ENCODE measurements at places on chromosomes 5 and 9.

DNA sequence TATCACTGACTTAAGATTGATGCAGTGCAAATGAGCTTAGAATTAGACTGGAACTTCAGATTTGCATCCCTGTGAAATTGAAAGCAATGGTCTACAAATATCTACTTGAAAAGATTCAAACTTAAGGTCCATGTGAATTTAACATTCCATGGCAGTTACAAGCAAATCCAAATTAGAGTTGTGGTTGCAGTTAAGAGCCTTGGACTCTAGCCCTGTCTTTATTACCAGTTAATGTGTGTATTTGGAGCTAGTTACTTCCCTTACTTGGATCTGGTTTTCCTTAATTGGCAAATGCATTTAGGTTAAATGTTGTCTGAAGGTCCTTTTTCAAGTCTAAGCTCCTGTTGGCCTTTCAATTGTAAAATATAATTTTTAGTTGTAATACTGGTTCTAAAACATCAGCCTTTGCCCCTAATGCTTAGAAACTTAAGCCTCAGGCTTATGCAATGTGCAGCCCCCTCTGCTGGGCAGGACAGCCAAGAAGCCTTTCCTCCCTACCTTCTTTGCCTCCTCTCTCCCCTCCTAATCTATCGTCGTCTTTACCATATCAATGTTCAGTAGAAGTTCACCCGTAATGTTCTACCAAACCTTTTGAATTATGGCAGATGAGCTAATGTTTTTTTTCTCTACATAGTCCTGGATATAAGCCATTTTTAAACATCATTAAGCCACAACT is 59.5 kb downstream of the ERMP1 start:
- no peak for DNase-seq

- DNase-seq: no peak
These were observed 361.2 kb upstream of the TARS1 start for GRCh38 chr5:33079548-33079947.

GRCh38 chr9:114883709-114884108 is 46.7 kb downstream of the TNFSF8 start:
- no peak for DNase-seq

DNA sequence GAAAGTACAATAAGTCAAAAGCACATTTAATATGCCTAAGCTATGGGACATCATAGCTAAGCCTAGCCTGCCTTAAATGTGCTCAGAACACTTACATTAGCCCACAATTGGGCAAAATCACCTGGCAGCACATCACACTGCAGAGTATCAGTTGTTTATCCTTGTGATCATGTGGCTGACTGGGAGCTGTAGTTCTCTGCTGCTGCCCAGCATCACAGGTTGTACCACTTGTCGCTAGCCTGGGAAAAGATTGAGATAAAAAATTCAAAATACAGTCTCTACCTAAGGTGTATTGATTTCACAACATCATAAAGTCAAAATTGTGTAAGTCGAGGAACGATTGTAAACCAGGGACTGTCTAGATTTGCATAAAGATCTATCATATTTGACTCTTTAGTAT is 58.6 kb downstream of the CAMK4 start:
- DNase-seq: no peak

DNA sequence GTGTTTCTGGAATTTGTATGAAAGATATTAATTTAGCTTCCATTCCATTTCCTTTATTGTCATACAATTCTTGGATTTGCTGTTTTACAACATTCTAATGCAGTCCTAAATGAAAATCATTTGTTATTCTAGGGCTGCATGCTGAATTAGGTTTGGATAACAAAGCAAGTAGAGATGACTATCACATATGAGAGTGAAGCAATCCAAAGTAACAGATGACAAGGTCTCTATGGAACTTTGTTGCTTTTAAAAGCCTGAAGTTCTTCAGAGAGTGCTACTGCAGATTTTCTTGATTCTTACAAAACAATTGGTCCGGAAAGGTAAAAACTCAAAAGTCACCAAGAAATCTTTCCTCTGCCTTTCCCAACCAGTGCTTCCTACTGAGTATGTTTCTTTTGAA is 56.9 kb upstream of the VCAN start:
- DNase-seq: no peak

DNA sequence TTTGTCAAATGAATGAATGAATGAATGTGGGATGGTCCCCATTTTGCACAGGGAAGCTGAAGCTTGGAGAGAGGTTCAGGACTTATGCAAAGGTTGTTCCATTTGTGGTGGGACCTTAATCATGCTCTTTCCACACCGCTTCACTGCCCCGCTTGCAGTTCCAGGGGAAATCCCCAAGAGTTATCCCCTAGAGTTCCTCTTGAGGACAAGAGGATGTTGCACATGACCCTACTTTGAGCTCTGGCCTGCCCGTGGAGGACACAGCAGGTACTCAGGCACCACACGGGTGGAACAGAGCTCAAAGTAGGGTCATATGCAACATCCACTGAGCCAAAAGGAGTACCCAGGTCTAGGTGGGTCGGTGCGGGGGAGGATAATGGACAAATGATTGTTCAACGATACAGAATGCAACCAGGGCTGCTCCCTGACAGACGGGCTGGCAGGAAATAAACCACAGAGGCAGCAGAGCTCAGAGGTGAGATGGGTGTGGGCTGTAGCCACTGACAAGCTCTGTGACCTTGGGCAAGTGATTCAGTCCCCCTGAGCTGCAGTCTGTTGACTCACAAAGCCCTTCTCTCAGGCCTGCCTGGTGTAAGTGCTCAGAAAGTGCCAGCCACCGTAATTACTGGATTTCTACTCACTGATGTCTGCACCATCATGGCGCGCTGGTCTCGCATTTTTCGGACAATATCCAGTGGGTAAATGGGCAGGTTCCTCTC is 60.3 kb upstream of the EPB41L4B start:
- DNase-seq: no peak

- DNase-seq: no peak
These were observed 1047.3 kb upstream of the SEMA6A start for GRCh38 chr5:117621921-117622320.

DNA sequence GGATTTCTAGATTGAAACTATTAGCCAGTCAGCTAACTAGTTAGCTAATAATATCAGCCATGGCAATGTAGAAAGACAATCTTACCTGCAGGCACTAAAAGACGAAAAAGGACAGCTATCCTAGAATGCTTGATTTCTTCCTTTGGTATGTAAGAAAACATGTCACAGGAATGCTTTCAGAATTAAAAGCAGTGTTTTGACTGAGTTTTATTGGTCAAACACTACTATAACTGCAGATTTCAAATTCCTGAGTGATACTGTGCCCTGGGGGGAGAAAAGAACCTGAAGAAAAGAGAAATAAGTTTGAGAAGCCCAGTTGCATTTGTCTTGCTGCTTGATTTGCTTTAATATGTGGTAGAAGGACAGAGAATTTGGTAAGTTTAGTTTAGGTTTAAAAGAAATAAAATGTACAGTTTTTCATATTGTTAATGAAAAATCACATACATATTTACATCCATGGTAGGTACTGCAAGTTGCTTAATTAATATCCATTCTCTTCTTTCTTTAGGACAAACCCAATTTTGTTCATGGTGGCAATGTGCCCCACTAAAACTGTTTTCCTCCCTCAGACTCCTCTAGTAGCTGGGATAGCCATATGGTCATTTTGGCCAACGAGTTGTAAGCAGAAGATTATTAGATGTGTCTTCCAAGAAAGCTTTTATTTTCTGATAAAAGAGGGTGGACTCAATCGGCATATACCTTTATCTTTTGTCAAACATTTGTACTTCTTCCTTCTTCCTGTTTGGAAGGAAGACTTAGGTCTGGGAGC is 4.3 kb upstream of the FAM169A start:
- no peak for DNase-seq

DNA sequence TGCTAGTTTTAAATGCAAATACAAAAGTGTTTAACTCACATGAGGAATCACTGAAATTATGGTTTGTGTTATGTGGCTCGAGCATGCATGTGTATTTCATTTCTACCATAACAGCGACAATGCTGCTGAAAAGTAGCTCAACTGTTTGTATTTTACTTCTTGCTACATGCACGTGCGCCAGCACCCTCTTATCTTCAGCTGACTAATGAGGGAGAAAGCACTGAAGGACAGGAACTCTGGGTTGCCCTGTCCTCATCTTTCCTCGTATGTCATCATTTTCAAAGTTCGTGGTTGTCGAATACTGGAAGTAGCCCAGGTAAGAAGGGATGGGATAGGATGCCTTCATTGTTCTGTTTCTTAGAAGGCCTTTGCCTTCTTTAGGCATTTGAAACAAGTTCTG is 120.3 kb downstream of the SYK start:
- no peak for DNase-seq

DNA sequence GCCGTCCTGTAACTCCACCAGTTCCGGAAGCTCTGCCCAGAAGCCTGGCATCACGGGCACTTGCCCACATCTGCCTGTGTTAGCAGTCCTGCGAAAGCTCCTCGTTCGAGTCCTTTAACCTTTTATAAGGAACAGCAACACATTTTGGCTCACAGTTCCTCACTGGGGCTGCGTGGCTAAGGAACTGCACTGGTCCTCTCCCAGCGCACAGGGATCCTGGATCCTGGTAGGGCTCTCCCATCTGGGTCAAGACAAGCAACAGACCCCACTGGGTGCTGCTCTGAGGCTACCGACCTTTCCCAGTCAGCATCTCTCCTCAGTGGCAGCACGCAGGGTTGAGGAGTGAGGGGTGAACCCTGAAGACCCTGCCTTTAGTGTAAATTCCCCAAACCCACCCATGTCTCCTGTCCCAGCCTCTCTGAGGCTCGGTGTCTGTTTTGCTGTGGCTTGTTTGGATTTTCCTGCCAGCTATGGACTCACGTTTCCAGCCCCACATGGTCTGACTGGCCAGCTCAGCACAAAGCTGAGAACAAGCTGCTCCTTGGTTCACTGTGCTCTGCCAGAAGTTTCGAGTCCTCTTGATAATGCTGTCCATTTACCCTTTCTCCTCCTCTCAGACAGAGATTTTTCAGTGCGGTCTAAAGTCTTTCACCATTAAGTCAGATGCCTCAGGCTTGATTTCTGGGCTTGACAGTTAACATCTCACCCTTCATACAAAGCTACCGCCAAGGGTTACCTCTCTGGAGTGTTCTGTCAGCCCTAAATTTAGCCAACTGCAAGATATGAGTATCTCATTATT is 80.0 kb downstream of the AK8 start:
- DNase-seq: no peak

DNA sequence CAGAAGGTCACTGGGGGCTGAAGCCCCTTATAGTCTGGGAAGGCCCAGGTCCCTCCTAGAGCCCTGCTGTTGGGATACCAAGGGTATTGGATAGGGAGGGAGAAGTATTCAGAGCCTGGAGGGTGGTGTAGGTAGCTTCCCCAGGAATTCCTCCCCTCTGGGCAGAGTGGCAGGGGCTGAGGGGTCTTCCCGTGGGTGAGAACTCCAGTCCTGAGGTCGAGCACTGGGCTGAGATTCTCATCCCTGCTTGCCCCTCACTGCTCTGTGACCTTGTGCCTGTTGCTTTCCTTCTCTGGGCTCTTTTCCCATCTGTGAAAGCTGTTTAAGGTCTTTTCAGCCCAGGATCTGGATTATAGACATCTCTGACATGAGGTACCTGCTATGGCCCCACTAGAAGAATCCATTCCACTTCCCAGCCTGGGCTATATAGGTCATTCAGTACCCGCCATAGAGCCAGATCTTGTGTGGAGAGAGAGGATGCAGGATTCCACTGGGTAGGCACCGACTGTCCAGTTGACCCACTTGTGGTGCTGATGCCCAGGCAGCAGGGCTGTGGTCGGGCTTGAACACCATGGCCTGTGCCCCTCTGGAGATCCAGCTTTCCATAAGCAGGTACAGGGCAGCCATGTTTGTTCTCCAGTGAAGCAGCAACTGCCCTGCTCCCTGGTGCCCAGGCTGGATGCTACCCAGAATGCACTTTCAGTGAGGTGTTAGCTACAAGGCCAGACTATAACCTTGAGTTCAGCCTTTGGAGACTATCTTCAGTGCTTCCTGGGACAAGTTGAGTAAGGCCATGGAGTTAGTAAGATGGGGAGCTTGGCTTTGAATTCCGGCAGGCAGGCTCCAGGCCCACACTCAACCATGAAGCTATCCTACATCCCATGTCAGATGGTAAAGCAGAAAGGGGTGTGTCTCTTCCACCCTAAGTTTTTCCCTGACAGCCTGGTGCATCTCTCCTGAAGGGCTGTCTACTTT is 60.1 kb downstream of the AMBP start:
- no peak for DNase-seq

DNA sequence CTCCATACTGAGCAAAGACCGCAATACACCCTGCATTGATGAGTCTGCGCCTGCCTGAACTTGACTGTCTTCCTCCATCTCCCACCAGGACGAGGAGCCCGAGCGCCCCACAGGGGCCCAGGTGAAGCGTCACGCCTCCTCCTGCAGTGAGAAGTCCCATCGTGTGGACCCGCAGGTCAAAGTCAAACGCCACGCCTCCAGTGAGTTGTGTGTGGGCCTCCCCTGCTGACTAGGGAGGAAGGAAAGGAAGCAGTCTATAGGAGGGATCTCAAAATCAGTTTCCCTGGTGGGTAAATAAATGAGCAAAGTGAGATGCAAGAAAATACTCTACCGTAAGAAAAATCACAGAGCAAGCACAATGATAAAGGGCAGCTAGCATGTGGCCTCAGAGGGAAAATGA is 22.8 kb upstream of the GRPEL2 start:
- no peak for DNase-seq

- DNase-seq: no peak
These were observed 52.0 kb upstream of the DAPK1 start for GRCh38 chr9:87445646-87446045.

DNA sequence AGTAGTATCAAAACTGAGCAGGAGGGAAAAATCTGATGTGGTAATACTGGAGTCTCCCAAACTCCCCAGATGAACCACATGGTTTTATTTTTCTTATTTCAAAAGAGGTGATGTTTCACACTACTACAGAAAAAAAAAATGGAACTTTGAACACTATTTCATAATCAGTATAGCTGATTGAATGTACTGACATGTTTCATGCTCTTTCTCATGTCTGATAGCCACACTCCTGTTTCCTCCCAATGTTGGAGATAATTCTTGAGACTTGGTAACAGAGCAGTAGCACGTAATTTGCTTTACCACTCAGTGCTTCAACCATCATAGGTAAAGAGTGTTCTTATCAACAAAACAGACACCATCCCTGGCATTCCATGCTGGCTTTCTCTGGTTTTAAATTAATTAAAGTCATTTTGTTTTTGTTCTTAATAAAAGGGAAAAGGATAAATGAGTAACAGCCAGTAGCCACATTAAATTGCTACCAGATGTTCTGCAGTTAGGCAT is 85.2 kb downstream of the MUSK start:
- no peak for DNase-seq

DNA sequence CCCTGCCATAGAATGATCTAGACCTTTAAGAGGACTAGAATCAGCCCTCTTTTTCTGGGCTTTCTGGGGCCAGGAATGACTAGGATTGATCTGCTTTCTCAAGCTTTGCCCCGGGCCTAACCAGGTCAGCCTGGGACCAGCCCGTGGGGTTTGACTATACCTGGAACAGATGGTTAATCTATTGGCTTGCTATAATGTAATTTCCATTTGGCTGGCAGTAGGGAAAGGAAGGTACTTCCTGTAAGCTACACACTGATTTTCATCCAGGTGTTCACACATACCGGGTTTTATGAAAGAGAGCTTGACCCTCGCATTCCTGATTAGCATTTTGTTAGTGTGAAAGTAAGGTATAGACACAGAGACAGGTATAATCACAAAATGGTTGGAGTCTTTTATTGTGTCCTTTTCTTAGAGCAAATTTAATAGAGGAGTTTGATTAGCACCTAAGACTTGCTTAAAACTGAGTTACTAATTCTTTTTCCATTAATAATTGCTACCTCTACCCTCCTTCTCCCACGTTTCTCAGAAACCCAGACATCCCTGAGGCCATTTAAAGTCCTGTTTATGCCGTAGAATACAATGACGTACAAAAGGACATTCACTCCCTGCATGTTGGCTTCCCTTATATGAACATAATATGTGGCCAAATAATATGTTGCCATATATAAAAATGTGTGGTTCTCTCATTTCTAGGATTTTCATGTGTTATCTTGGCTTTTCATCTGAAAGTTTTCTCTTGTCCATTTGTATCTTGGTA is 17.3 kb downstream of the LNPEP start:
- DNase-seq: no peak

Measured in stimulated activated CD4-positive, alpha-beta T cell treated with anti-CD3 and anti-CD28 coated beads, Interleukin-1b, Interleukin-23, amount 100 ng/mL, for 1 hour (primary cell).